Muscle of back (tissue), 13 donors: ENCODE measurements at places on chromosomes 16 and 17. TPM values are rescaled to one million over a fixed set of nuclear protein-coding genes. Genes with fewer than 3 reads are reported as not detected.

Gene CCDC57
- polyA plus RNA-seq: 18.9 TPM

Gene CES1
- 0.41 TPM for polyA plus RNA-seq

Gene OTOP2
- polyA plus RNA-seq: not detected

Gene PLEKHG4
- polyA plus RNA-seq: 13.5 TPM

Gene TOX3
- polyA plus RNA-seq: 1.2 TPM

Gene ELP5
- 32.2 TPM for polyA plus RNA-seq

DNA sequence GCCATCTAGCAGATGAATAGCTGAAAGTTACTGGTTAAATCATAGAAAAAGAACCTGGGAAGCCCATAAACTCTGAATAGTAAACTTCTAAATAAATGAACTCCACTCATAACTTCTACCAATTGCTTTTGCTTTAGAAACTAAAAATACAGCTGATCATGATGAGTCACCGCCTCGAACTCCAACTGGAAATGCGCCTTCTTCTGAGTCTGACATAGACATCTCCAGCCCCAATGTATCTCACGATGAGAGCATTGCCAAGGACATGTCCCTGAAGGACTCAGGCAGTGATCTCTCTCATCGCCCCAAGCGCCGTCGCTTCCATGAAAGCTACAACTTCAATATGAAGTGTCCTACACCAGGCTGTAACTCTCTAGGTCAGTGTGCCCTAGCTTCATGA is 9.7 kb downstream of the KAT7 start:
- no peak for DNase-seq

DNA sequence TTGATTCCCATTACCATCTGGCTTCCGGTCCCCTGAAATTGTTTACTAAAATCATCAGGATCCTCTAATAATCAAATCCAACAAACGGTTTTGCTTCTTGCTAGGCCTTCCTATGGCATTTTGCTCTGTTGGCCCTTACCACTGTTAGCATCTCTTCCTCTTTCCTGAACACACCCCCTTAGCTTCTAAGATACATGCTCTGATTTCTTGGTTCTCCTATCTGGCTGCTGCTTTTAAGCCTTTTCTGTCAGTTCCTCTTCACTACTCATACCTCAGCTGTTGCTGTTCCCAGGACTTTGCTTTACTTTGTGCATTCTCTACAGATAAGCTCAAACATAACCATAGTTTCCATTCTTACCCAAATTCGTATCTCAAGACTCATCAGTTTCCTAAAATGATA is 11.4 kb downstream of the CAPNS2 start:
- DNase-seq: no peak

- no peak for DNase-seq
Observed at GRCh38 chr17:28471531-28472342, 1.7 kb upstream of the SLC13A2 start.

DNA sequence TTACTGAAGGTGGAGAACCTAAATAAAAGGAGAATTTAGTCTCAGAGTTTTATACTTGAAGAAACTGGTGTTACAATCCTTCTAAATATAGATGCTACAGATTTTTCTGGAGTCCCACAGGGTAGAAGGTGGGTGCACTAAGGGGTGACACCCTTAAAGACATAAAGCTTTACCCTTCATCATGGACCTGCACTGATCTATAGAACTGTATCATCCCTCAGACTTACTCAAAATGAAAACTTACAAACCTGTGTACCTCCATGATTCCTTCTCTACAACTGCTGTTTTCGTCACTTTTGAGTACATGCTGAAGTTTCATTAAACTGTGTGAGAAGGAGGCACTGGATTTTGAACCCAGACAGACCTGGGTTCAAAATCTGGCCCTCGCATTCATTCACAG is 169.5 kb upstream of the NOG start:
- no peak for DNase-seq

- DNase-seq: peak; percentile 97
Observed at GRCh38 chr16:67846320-67847063, at the start of gene NUTF2. NUTF2 (plus strand) TSS chr16:67846933; CDS start chr16:67865131, 18,198 bp downstream.

- no peak for DNase-seq
Observed at GRCh38 chr17:75078284-75079022, 9.3 kb upstream of the SLC16A5 start.

- no peak for DNase-seq
Observed at GRCh38 chr16:64907844-64908243, 214.0 kb downstream of the CDH11 start.

DNA sequence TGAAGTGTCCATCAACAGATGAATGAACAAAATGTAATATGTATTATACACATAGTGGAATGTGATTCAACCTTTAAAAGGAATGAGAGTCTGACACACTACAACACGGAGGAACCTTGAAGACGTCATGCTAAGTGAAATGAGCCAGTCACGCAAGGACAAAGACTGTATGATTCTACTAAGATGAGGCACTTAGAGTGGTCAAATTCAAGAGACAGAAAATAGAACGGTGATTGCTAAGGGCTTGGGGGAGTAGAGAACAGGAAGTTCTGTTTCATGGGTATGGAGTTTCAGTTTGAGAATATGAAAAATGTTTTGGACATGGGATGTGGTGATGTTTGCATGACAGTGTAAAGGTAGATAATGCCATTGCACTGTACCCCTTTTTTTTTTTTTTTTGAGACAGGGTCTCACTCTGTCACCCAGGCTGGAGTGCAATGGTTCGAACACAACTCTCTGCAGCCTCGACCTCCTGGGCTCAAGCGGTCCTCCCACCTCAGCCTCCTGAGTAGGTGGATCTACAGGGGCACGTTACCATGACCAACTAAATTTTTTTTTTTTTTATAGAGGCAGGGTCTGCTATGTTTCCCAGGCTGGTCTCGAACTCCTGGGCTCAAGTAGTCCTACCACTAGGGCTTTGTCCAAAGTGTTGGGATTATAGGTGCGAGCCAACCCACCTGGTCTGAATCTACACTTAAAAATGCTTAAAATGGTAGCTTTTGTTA is 2.9 kb upstream of the CCDC102A start:
- no peak for DNase-seq

DNA sequence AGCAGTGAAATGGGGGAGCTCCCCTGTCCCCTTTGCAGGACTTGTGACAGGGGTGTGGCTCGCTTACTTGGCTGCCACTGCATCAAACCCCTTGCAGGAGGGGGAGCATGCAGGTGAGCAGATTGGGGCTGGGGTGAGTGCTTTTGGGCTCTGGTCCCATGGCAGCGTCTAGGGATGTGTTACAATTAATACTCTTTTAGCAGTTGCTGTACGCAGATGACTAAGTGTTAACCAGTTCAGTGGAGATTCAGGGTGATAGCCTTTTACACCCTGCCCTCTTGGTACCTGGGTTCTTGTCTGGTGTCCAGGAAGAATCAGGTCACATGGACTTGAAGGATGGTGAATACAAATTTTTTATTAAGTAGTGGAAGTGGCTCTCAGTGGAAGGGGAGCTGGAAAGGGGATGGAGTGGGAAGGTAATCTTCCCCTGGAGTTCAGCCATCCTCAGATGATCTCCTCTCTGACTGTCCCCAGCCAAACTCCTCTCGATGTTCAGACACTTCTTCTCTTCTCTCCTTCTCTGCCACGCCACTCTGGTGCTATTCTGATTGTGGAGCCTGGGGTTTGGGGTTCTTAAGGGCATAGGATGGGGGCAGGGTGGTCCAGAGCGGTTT is 100.1 kb downstream of the MARF1 start:
- DNase-seq: no peak

DNA sequence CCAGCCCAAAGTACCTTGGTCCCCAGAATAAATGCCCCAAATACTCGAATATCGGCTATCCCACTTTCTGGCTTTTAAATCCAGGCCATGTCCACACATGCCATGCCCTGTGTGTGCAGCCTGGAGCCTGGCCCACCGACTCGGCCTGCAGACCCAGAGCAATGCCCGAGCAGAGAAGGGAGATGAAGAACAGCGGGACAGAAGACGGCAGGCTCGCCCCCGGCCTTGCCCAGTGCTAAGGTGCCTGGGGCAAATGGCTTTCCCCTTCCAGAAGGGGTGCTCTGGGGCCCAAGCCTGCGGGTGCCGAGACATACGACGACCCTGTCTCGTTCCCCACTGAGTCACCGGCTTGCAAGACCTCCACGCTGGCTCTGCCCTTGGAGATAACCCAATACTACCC is 8.0 kb downstream of the CLUH start:
- DNase-seq: no peak

DNA sequence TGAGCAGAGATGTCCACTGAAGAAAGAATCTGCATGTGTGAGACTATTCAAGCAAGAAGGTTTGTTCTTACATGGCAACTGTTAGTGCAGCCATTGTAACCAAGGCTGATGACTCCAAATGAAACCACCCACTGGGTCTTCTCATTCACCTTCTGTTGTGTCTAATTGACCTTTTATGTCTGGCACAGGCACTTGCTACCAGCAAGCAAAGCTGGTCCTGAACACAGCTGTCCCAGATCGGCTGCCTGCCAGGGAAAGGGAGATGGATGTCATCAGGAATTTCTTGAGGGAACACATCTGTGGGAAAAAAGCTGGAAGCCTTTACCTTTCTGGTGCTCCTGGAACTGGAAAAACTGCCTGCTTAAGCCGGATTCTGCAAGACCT is 3.6 kb downstream of the CDC6 start:
- peak; percentile 73 for DNase-seq

DNA sequence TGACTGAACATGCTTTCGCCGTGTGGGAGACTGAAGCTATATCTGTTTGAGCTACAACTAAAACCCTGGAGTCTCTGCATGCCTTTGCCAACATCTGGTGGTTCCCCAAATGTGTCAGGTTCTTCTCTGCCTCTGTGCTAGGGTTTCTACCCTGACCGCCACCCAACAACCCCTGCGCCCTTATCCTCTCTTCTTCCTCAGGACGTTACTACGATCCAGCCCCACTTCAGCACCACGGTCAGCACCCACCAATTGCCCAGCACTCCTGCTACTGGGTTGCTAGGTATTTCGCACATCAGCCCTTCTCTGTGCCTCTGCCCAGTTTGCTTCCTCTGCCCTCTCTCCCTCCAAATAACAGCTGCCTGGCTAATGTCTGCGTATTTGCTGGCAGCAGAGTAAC is 106.3 kb upstream of the HSBP1 start:
- DNase-seq: peak; percentile 44
